ENCODE measurements at places on chromosomes 12 and 14. TPM values are rescaled to one million over a fixed set of nuclear protein-coding genes. Genes with fewer than 3 reads are reported as not detected.

Gene CHST11
- 35.4 TPM for total RNA-seq

Gene RIMBP2
- 92.0 TPM for total RNA-seq

Gene TAS2R46
- total RNA-seq = 14.4 TPM

Gene LRFN5
- 80.1 TPM for total RNA-seq

Gene SDSL
- 0.94 TPM for total RNA-seq

Gene TMEM117
- 13.8 TPM for total RNA-seq

Gene NEK9
- total RNA-seq = 49.5 TPM

All from parietal lobe (tissue), 2 donors.